ENCODE measurements at places on chromosomes 2 and 18. TPM values are rescaled to one million over a fixed set of nuclear protein-coding genes. Genes with fewer than 3 reads are reported as not detected.

The KYNU gene
- total RNA-seq: 220 TPM

The REG1B gene
- not detected for total RNA-seq

The ARHGAP25 gene
- 0.29 TPM for total RNA-seq

The NFU1 gene
- total RNA-seq: 45.4 TPM

The PLGLB1 gene
- total RNA-seq: 0.66 TPM

The NPHP1 gene
- total RNA-seq: 8.2 TPM

The GALNT13 gene
- total RNA-seq: 9.3 TPM

The DHRS9 gene
- total RNA-seq: 3.9 TPM

Measured in A549 treated with dexamethasone at 1 μM for 4 hours (cell line).